ENCODE measurements at places on chromosomes 16 and 17. TPM values are rescaled to one million over a fixed set of nuclear protein-coding genes. Genes with fewer than 3 reads are reported as not detected.

- DNase-seq = no peak
- peaks cover 56% of the 10 kb centered on the region for H3K36me3 ChIP-seq
- no peaks in the 10 kb centered on the region for H3K27me3 ChIP-seq
These were observed 10.5 kb downstream of the MNT start for GRCh38 chr17:2390199-2390836.

- DNase-seq = no peak
- peaks cover 8% of the 10 kb centered on the region for H3K36me3 ChIP-seq
- no peak overlapping the region for H3K4me3 ChIP-seq
- H3K27me3 ChIP-seq = no peaks in the 10 kb centered on the region
- H3K4me1 ChIP-seq = peaks cover 8% of the 10 kb centered on the region
These were observed 408.4 kb downstream of the ZFHX3 start for GRCh38 chr16:72639494-72639893.

TBX6 gene
- total RNA-seq = 3.6 TPM

DNA sequence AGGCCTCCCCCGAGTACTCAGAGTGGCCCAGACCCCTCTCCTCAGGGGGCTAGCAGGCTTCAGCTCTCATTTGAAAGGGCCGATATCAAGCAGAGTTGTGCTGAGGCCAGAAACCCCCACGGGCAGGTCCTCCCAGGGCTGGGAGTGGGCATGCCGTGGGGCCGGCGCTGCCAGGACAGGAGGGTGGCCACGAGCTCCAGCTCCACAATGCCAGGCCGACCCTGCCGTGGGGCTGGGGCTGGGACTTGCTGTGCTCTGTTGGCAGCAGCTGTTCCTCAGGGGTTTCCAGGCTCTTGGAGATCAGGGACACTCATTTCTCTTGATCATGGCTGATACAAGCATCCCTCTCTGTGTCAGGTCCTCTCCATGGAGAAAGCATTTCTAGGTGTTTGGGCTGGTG lies 3.2 kb upstream of the NPB start:
- H3K27ac ChIP-seq = no peak overlapping the region
- DNase-seq = no peak
- H3K4me1 ChIP-seq = no peaks in the 10 kb centered on the region
- no peak overlapping the region for H3K4me3 ChIP-seq
- H3K36me3 ChIP-seq = peaks cover 53% of the 10 kb centered on the region
- peaks cover 16% of the 10 kb centered on the region for H3K27me3 ChIP-seq

DNA sequence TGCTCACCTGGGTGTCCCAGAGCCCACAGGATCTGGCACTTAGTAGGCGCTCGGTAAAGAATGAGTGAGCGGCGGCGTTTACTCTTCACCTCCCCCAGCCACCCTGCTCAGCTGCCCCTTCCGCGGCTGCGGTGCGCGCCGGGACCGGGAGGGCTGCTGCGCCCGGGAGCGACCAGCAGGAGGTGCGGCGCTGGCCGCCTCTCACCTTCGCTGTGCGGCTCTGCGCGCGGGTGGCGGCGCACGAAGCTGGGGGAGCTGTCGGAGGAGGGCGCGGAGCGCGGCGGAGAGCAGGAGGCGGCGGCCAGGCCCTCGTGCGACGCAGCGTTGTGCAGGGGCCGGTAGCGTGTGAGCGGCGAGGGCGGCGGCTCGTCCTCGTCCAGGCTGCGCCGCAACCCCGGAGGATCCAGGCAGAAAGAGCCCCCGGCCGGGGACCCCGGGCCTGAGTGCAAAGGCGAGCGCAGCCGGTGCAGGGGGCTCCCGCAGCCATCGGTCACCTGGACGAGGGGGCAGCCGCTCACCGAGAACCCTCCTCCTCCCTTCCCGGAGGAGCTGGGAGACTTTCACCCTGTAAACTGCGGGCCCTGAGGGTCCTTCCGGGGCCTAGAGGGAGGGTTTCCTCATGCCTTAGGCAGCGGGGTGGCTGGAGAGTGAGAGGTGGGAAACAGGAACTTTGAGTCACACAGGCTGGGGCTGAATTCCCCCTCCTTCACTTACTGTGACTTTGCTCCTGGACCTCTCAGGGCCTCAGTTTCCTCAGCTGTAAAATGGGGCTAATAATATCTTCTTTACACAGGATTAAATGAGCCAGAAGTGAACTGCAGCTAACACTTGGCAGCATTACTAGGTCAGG lies 12.5 kb downstream of the SAMD14 start:
- H3K4me1 ChIP-seq = no peaks in the 10 kb centered on the region
- peak; percentile 89 for DNase-seq
- H3K36me3 ChIP-seq = peaks cover 8% of the 10 kb centered on the region
- peaks cover 82% of the 10 kb centered on the region for H3K27me3 ChIP-seq

DNA sequence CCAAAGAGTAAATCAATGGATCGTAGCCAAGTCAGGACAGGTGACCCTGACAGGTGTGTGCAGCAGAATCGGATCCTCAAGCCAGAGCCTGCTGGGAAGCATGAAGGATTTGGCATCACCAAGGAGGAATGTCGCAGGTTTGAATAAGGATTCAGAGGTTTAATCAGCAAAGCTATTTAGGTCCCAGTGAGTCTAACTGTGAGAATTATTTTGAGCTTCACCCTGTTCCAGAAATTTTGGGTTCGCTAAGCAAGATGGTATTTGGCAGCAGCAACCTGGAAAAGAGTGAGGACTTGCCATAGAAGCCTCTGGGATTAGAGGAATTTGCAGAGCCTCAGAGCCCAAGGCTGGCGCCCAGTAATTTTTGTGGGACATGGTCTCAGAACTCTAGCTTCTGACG lies 173.0 kb downstream of the CCDC182 start:
- H3K36me3 ChIP-seq = no peaks in the 10 kb centered on the region
- no peak overlapping the region for H3K4me3 ChIP-seq
- H3K27ac ChIP-seq = no peak overlapping the region
- no peak for DNase-seq
- H3K27me3 ChIP-seq = no peaks in the 10 kb centered on the region

SOX15 gene
- not detected for total RNA-seq

All from Calu3 (cell line).